RCC 7860 (cell line): ENCODE measurements at places on chromosomes 1 and 21.

- no peak for DNase-seq
Measured at GRCh38 chr1:2376931-2377672, 14.3 kb downstream of the MORN1 start.

- DNase-seq, result no peak
Measured at GRCh38 chr1:38213646-38214434, 167.2 kb upstream of the POU3F1 start.

DNA sequence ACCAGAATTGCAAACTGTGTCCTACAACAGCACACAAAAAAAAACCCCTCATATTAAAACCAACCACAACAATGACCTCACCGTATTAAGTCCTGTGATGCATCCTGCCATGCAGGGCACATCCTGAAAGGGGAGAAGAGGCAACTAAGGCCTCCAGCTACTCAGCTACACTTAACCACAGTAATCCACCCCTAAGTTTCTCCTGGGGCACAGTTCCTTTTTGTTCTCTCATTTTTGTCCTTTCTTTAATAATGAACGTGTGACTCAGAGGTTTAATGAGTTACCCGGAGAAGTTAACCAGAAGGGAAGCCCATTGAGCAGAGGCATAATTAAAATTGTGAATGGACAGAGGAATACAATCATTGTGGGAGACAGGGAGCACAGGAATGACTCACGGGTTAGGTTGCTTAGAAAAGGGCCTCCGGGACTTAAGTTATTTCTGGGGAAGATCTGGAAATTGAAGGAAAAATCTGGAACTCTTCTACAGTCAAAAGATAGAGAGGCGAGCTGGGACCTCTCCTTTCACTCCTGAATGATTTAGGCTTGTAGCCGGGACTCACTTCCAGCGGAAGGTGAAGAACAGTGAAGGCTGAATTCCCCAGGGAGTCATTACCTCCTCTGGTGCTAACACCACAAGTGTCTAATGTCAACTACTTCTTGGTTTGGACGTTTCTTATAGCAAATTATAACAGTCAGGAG is 36.9 kb upstream of the HIVEP3 start:
- DNase-seq, result peak; percentile 99

- DNase-seq, result no peak
Measured at GRCh38 chr1:229434641-229435051, 752 bp upstream of the ACTA1 start.

DNA sequence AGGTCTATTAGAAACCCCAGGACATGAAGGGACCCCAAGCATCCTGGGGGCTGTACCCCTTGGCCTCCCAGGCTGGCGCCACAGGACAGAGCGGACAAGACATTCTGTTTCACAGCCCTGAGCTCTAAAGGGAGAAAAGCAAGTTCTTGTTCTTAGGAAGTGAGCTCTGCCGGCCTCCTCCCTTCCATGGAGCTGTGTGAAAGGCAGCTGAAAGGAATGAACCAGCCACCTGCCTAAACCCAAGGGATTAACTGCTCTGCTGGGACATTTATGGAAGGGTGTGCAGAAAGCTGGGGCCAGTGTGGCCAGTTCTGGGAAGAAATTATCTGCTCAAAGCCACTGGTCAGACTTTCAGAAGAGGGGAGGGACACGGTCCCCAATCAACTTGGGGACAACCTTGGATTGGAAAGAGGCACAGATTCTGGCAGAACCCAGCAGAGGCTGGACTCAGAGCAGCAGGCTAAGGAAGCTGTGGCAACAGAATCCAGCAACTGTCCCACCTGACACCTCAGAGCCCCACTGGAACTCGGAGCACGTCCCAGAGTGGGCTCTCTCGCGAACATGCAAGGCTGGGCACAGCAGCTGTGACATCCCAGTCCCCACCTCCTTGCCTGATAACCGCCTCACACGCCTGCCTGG is 2.1 kb downstream of the KLHL21 start:
- DNase-seq, result no peak

- DNase-seq, result no peak
Measured at GRCh38 chr1:58575551-58576324, 1.3 kb downstream of the TACSTD2 start.

DNA sequence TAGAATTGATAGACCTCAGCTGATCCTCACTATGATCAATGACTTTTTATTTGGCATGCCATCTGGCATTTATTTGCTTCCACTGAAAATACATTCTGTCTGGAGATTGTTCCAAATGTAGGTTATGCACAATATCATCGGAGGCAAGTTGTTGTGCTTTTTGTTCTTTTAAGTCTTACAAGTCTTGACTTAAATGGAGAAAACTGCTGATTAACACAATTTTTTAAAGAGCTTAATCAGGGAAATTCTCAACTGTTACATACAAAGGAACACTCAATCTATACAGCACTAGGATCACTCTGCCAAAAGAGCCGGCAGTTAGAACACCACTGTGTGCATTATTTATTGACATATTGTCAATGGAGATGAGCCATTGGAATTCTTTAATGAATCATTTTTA is 19.2 kb downstream of the CYYR1 start:
- no peak for DNase-seq

- no peak for DNase-seq
Measured at GRCh38 chr1:38716229-38716628, 143.3 kb downstream of the RRAGC start.
